Small intestine (tissue), 16 donors: ENCODE measurements at places on chromosomes 2 and 18.

DNA sequence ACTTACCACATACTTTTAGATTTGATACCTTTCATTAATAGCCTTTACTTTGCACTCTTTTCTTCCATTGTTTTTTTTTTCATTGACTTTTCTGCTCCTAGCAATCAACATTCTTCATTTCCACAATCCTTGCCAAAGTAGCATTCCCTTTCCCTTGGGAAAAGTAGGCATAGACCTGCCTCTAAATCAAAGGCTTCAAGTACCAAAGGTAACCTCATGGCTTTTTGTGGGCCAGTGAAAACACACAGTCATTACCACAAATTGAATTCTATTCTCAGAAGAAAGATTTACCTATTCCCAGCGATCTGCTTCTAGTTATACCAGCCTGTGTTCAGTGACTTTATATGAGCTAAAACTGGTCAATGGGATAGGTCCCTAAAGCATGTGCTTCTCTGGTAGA lies 109.2 kb downstream of the SOCS6 start:
- no peak overlapping the region for H3K4me3 ChIP-seq
- no peaks in the 10 kb centered on the region for H3K36me3 ChIP-seq
- H3K27me3 ChIP-seq: no peaks in the 10 kb centered on the region

GRCh38 chr2:168160897-168161296 lies 86.5 kb downstream of the STK39 start:
- H3K36me3 ChIP-seq: peaks cover 9% of the 10 kb centered on the region
- no peaks in the 10 kb centered on the region for H3K27me3 ChIP-seq
- DNase-seq: no peak
- no peak overlapping the region for H3K27ac ChIP-seq
- no peaks in the 10 kb centered on the region for H3K4me1 ChIP-seq
- no peak overlapping the region for H3K4me3 ChIP-seq

- no peak for DNase-seq
- H3K4me3 ChIP-seq: no peak overlapping the region
- no peak overlapping the region for H3K27ac ChIP-seq
- H3K27me3 ChIP-seq: no peaks in the 10 kb centered on the region
- H3K4me1 ChIP-seq: no peaks in the 10 kb centered on the region
Measured at GRCh38 chr18:25915907-25916306, 174.5 kb downstream of the SS18 start.

- H3K36me3 ChIP-seq: no peaks in the 10 kb centered on the region
- peak; percentile 57 for DNase-seq
- H3K27me3 ChIP-seq: peaks cover 38% of the 10 kb centered on the region
- no peaks in the 10 kb centered on the region for H3K4me1 ChIP-seq
Measured at GRCh38 chr2:237483018-237483731, 3.9 kb upstream of the MLPH start.

DNA sequence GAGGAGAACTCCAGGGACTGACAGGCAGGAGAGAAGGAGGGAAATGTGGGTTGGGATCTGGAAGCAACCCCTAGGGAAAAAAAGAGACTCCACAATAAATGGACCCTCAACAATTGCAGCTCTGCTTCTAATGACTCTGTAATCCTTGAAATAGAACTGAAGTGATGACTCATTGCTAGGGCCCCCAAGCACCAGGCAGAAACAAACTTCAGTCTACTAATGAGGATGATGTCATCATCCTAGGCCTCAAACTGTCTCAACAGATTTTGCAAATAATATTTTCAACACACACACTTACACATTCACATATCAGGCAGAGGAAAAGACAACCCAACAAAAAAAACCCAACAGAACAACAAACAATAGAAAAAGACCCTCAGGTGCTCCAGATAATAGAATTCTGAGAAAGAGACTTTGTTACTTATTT lies 143.3 kb downstream of the HDAC4 start:
- no peak for DNase-seq
- H3K27me3 ChIP-seq: no peaks in the 10 kb centered on the region
- H3K27ac ChIP-seq: no peak overlapping the region
- H3K36me3 ChIP-seq: no peaks in the 10 kb centered on the region
- no peak overlapping the region for H3K4me3 ChIP-seq
- peaks cover 3% of the 10 kb centered on the region for H3K4me1 ChIP-seq

GRCh38 chr2:77418537-77418936 lies 103.6 kb downstream of the LRRTM4 start:
- no peak overlapping the region for H3K27ac ChIP-seq
- no peaks in the 10 kb centered on the region for H3K36me3 ChIP-seq
- H3K4me1 ChIP-seq: no peaks in the 10 kb centered on the region
- no peak overlapping the region for H3K4me3 ChIP-seq

DNA sequence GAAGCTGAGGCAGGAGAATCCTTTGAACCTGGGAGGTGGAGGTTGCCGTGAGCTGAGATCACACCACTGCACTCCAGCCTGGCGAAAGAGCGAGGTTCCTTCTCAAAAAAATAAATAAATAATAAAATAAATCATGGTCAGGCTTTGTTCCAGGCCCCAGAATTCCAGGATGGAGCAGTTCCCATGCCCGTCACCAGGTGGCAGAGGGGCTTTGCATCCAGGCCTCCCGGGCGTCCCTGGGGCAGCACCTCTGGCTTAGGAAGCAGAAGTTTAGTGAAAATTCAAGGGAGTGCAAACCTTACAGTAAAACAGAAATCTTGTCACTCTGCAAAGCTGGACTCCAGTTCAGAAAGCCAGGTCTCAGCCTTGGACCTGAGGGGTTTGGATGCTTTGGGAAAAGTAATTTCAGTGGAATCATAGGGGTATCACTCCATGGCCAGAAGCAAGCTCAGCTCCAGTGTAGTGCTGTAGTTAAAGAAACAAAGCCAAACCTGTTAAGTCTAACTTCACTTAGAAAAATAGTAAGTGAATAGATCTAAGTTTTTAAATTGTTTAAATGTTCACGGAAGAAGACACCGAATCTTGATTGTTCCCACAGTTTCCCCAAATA lies 512.7 kb downstream of the CMPK2 start:
- H3K36me3 ChIP-seq: no peaks in the 10 kb centered on the region
- H3K27ac ChIP-seq: no peak overlapping the region
- no peaks in the 10 kb centered on the region for H3K4me1 ChIP-seq
- H3K27me3 ChIP-seq: no peaks in the 10 kb centered on the region
- H3K4me3 ChIP-seq: no peak overlapping the region
- peak; percentile 77 for DNase-seq

DNA sequence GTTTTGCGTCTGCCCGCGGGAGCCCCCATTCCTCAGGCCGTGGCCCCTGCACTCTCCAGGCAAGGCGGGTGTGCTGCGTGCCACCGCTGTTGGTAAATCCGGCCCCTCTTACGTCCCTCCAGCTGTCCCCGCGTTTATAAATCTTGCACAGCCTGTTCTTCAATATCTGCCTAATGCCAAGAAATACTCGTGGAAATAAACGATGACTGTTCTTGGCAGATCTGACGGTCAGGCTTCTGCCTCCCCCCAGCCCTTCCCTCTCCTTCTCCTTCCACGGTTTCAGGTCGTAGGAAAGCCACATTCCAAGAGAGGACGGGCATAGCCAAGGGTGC lies 20.5 kb downstream of the ODC1 start:
- no peaks in the 10 kb centered on the region for H3K27me3 ChIP-seq
- H3K4me3 ChIP-seq: no peak overlapping the region
- H3K27ac ChIP-seq: no peak overlapping the region
- H3K36me3 ChIP-seq: peaks cover 6% of the 10 kb centered on the region
- H3K4me1 ChIP-seq: no peaks in the 10 kb centered on the region
- DNase-seq: no peak

DNA sequence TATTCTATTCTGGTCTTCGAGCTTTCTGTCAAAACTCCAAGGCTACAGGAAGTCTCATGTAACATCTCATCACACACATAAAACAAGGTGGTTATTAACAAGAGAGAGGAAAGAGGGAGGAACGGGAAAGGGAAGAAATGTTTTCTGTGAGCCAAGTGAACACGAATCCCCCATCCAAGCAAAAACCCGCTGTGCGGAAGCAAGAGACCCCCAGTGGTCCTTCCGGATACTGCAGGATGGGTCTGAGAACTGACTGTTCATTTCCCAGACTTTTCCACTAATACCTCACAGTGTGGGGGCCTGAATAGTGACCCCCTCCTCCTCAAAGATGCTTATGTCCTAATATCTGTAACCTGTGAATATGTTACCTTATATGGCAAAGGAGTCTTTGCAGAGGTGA lies 19.0 kb upstream of the DIPK1C start:
- no peak overlapping the region for H3K27ac ChIP-seq
- no peaks in the 10 kb centered on the region for H3K4me1 ChIP-seq
- DNase-seq: no peak
- no peak overlapping the region for H3K4me3 ChIP-seq
- no peaks in the 10 kb centered on the region for H3K36me3 ChIP-seq

DNA sequence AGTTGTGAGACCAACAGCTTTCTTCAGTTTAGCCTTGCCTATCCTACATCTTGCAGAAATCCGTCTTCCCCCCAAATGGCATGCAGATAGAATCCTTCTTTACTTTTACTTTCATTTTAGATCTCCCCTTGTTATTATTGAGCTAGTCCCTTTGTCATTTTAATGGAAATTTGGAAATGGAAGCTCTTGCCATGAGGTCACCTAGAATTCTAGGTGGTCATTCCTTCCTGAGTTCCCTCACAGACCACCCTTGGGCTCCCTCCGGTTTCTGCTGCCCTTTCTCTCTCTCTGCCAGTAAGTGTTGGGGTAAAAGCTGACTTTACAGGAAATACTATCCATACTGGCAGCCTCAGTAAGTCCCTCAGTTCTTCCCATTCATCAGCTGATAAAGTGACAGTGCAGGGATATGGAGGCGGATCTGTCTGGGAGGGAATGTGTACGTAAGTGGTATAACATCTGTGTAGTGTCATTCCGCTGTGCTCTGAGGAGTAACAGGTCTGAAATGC lies 30.2 kb downstream of the ARHGAP25 start:
- no peaks in the 10 kb centered on the region for H3K27me3 ChIP-seq
- no peak overlapping the region for H3K4me3 ChIP-seq
- no peaks in the 10 kb centered on the region for H3K36me3 ChIP-seq
- H3K4me1 ChIP-seq: no peaks in the 10 kb centered on the region
- DNase-seq: no peak
- no peak overlapping the region for H3K27ac ChIP-seq

- DNase-seq: no peak
- no peaks in the 10 kb centered on the region for H3K36me3 ChIP-seq
- H3K27me3 ChIP-seq: peaks cover 5% of the 10 kb centered on the region
Measured at GRCh38 chr2:109212836-109213563, 84.0 kb downstream of the SH3RF3 start.
